ENCODE measurements at places on chromosomes 16 and 17.

- DNase-seq: no peak
Observed at GRCh38 chr17:34566873-34567272, 12.5 kb upstream of the TMEM132E start.

- DNase-seq: no peak
Observed at GRCh38 chr17:44307387-44308186, 814 bp upstream of the RUNDC3A start.

- no peak for DNase-seq
Observed at GRCh38 chr17:36727052-36727451, 125.7 kb downstream of the MRM1 start.

GRCh38 chr17:1503699-1504098 is 11.2 kb upstream of the MYO1C start:
- no peak for DNase-seq

GRCh38 chr16:70460737-70461261 is 6.4 kb downstream of the FCSK start:
- DNase-seq: no peak

GRCh38 chr16:57017251-57017650 is 27.9 kb downstream of the NLRC5 start:
- DNase-seq: no peak

GRCh38 chr17:15910791-15911190 is 34.1 kb upstream of the ADORA2B start:
- no peak for DNase-seq

DNA sequence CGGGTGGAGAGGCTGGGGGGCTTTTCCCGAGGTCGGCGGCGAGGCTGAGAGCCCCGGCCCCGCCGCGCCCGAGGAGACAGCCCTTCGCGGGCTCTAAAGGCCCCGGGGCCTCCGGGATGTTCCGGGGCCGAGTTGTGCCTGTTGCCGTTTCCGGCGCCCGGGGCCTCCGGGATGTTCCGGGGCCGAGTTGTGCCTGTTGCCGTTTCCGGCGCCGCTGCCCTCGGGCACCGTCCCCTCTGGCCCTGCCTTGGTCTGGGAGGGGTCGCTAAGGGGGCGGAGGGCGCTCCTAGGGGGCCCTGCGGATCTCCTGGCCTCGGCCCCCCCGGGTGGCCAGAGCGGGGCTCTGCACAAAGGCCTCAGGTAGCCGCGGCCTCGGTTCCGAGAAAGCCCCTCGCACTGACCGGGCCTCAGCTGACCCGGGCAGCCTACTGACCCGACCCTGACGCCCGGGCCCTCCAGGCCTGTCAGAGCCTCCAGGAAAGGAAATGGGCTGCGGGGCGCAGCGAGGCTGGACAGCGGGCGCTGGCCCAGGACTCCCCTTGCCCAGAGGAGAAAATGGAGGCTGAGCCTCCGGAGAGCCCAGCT is 24.2 kb downstream of the ACTG1 start:
- DNase-seq: no peak

GRCh38 chr17:1810450-1811103 is 19.1 kb downstream of the SMYD4 start:
- DNase-seq: no peak

GRCh38 chr17:82022981-82023446 is at the start of gene LRRC45:
LRRC45 (plus strand) TSS chr17:82023305; CDS start chr17:82023644, 339 bp downstream.
- peak; percentile 100 for DNase-seq

DNA sequence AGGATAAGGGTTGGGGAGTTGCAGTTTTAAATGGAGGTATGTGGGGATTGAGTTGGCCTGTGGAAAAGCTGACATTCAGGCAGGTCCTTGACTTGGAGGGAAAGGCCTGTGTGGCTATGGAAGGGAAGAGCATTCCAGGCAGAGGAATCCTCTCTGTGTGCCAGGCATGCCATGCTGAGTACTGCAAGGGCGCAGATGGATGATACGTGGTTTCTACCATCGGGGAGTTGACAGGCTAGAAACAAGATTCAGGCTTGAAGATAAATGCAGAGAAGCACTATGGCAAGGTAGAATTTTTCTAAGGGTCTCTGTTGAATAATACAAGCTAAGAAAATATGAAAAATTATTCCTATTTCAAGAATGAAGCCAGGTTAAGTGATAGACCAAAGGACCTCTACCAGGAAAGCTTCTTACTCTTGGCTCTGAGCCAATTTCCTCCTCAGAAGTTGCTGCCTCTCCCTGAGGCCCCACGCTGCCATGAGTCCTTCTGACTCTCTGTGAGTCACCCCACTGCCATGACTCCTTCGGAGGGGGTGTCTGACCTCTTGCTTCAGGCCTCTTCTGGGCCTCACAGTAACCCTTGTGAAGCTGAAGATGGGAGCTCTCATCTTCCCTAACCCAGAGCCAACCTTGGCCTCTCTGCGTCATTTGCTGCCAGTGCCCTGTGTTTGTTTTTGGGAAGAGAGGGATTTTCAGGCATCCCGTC is 75.8 kb downstream of the WNT3 start:
- DNase-seq: no peak

GRCh38 chr16:78091419-78091818 is 8.0 kb upstream of the WWOX start:
- DNase-seq: no peak

GRCh38 chr17:72134608-72135394 is 14.0 kb downstream of the SOX9 start:
- no peak for DNase-seq

GRCh38 chr16:49835161-49835777 is 20.6 kb downstream of the ZNF423 start:
- no peak for DNase-seq

- DNase-seq: no peak
Observed at GRCh38 chr17:56480501-56480900, 113.0 kb upstream of the NOG start.

- DNase-seq: no peak
Observed at GRCh38 chr16:73711406-73712080, 585.1 kb upstream of the PSMD7 start.

DNA sequence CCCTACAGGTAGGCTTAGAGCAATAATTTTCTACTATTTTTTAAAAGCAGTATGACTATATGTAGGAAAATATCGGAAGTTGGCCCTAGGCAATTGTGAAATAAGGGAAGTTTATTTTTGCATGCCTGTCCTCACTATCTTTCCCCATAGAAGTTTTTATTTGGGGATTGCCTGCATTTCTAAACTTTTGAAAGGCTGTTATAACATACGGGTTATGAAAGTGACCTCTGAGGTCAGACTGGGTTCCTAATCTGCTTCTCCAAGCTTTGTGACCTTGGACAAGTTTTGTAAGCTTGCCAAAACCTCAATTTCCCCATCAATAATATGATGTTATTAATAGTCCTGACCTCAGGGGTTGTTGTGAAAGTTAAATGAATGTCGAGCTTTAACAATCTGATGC is 67.1 kb downstream of the ARHGAP44 start:
- DNase-seq: no peak

DNA sequence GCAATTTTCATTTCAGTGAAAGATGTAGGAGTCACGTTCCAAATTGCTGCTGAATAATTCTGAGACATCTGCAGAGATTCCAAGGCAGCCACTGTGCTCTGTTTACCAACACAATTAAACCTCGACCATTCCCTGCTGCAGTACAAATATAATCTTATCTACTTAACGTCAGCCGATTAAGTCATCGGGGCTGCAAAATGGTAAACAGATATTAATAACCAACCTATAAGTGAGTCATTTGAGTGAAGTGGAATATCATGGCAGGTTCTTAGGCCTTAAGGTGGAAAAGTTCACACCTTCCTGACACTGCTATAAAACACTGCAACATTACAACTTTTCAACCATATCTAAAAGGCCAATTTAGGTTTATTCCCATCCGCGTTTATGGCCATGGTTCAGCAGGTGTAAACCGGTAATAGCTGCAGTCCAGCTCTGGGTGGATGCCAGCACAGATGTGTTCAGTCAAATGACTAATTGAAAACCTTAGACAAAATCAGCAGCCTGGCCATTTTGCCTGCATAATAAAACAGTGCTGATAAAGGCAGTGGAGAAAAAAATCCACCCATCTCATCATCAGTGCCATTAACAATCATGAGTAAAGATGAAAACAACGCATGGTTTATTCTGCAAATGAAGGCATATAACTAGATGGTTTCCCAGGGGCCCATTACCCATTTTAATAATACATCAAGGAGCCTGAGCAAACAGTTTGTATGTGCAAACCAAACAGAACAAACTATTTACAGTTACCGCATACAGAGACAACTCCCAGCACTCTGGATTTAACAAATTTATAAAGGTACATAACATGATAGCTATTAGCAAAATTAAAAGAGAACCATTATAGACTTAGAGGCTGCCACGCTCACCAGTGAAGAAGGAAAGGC is 202.9 kb upstream of the IRX3 start:
- DNase-seq: no peak

GRCh38 chr17:38676706-38677504 is 2.1 kb upstream of the EPOP start:
- peak; percentile 79 for DNase-seq

DNA sequence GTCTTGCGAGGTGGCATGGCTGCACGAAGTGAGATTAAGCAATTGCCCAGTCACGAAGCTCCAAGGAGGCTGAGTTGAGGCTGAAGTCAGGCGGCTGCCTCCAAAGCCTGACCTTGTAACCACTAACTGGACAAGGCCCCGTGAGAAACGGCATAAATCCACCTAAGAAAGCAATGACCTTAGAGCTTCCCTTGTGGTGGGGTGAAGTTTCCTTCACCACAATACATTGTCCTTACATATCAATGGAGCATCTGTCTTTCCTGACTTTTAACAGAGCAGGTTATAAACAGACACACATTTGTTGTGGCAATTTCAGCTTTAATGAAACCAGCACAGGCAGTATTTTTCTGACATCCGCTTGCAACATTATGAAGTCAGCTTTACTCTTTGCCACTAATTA is 2.5 kb upstream of the MED9 start:
- DNase-seq: no peak

DNA sequence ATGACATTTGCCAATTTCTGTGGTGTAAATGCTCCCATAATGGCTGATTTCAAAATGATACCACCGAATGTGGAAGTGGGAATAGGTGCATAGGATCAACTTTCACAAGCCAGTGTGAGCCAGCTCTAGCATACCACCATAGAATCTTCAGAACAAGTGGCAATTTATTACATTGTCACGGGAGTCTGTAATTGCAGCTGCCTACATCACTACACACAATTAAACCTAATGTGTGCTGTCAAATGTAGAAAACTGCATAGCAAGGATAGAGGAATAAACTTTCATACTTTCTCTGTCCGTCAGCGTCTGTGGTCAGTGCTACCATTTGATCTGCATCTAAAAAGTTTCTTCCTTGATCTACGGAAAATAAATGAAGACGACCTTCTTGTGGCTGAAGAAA is 417.8 kb upstream of the TOM1L1 start:
- DNase-seq: no peak

DNA sequence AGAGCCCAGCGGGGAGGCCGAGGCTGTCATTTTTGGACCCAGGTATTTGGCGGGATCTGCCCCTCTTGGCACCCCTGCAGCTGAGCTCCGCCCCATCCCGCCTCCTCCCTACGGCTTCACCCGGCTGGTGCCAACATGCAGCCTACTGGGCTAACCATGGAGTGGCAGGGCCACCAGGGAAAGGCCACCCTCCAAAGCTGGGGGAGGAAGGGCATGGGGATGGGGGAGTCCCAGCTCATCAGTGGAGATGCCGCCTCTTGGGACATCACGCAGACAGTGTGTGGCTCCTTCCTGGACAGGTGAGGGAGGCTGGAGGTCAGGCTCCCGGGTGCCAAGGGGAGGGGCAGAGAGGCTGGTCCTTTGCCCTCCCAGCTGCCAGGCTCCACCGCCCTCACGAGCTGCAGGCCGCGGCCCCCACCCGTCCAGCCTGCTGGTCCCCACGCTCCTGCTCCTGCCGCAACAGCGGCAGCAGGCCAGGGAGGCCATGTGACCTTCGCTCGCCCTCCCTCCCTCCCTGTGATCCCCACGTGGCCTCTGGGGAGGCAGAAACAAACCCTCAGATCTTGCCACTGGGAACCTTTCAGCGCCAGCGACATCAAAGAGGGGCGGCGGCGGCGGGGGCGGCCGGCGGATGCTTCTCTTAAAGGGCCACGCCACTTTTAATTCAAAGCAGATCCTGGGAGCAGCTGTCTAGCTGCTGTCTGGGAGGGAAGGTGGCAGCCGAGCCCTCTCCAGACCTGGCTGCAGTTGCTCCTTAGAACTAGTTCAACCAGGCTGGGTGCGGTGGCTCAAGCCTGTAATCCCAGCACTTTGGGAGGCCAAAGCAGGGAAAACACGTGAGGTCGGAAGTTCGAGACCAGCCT is 6.8 kb upstream of the NOTUM start:
- DNase-seq: peak; percentile 84

- DNase-seq: peak; percentile 12
Observed at GRCh38 chr17:80246266-80246681, 14.4 kb upstream of the RNF213 start.

DNA sequence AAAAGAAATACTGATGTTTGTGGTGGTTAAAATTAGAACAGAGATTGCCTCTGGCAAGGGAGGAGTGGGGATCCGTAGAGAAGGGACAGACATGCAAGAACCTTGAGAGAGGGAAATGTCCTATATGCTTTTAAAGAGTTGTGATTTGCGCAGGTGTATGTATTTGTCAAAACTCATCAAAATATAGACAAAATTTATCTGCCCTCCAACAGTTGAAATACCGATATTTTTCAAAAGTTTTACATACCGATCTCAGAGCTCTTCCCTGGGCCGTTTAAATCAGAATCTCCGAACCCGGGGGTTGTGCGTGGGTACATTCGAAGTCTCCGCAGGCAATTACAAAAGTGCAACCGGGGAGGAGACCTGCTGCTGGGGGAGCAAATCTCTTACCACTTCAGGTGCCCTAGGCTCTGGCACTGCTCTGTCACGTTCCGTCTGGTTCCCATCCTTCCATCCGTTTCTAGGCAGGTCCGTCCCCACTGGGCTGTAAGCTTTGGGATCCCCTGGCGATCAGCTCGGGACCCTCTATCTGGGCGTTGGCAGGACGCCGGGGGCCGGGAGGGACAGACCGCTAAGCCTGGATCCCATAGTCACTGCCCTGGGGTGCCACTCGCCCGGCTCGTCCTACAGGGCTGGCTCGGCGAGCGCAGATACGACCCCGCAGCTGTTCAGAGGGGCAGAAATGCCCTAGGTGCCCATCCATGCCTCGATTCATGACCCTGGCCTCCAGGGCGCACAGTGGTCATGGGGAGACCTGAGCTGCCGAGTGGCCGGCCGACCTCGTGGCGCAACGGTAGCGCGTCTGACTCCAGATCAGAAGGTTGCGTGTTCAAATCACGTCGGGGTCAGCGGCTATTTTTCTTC is 4.2 kb downstream of the BORCS6 start:
- DNase-seq: peak; percentile 90

- DNase-seq: no peak
Observed at GRCh38 chr17:20074489-20074888, 65.3 kb downstream of the SPECC1 start.

GRCh38 chr17:9273428-9274391 is 252.4 kb downstream of the NTN1 start:
- no peak for DNase-seq

All from CD4-positive, alpha-beta T cell treated with Interleukin-15 for 1 hour (primary cell).